Activated T-helper 1 cell treated with anti-CD3 and anti-CD28 coated beads, Interleukin-2, amount 50 U/mL, for 16 hours (primary cell): ENCODE measurements at places on chromosomes 3 and 15.

DNA sequence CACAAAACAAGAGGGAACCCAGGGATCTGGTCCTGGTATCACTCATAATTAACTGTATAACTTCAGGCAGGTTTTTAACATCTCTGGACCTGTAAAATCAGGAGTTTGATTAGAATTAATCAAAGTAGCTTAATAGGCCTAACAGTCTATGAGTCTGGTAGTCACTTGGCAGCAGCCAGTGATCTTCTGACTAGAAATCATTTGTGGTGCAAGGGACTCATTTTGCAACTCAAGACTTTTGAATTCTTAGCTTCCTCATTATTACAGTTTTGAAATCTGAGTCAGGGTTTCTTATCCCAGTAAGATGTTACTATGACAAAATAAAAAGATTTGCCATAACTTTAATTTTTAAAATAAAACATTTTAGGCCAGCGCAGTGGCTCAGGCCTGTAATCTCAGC lies 70.8 kb downstream of the TMCC1 start:
- no peak for DNase-seq

DNA sequence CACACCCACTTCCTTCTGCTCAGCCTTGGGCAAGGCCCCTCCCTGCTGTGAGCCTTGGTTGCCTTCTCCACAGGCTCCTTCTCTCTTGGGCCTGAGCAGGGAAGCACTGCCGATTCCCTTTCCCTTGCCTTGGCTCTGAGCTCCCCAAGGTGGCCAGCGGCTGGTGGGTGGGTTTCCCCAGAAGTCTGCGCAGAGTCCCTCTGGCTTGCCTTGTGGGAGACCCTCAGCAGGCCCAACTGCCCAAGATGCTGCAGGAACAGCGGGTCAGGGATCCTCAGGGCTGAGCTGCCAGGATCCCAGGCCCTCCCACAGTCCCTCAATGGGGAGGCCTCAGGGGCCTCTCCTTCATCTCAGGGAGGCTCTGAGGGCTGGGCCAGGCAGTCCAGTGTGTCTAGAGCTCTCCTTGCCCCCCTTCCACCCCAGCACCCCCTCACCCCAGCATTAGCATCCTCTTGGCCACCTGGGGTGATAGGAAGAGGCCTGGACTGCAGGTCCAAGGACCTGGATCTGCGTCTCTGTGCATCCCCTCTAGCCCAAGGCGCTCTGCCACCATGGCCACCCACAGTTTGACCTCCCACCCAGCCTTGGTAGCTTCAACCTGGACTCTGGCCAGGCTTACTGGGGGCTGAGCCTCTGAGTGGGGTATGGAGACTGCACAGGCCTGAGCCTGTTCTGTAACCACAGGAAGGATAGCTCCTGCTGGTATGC lies 68.6 kb downstream of the EXOG start:
- no peak for DNase-seq

- DNase-seq, result no peak
Measured at GRCh38 chr3:114435386-114436115, 141.7 kb downstream of the TIGIT start.

DNA sequence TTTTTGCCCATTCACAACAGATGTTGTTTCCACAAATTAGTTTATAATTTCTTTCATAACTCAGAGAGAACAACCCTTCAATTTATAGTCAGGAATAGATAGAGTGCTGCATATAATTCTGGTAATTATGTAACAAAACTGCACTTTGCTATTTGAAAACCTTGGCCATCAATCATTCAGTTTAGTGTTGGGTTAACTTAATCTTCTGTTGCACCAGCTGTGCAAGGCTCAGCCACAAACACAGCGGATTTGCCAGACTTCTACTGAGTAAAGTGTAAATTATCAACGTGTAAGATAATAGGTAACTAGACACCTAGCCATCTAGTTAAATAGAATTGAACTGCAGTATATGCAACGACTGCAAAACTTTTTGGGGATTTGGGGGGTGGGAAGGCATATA lies 1064.3 kb upstream of the EPHA6 start:
- no peak for DNase-seq
